Immature natural killer cell (primary cell): ENCODE measurements at places on chromosomes 7 and 10.

GRCh38 chr10:116316503-116316902 is 7.7 kb upstream of the CCDC172 start:
- H3K4me3 ChIP-seq: peak overlapping the region; percentile 18
- no peak for DNase-seq
- peaks cover 15% of the 10 kb centered on the region for H3K4me1 ChIP-seq
- H3K27ac ChIP-seq: no peak overlapping the region
- H3K36me3 ChIP-seq: no peaks in the 10 kb centered on the region

- H3K4me1 ChIP-seq: no peaks in the 10 kb centered on the region
- no peak for DNase-seq
- peaks cover 1% of the 10 kb centered on the region for H3K27me3 ChIP-seq
- no peaks in the 10 kb centered on the region for H3K36me3 ChIP-seq
- no peak overlapping the region for H3K4me3 ChIP-seq
- H3K27ac ChIP-seq: no peak overlapping the region
Observed at GRCh38 chr10:115157357-115157756, 64.2 kb downstream of the ATRNL1 start.

- no peak overlapping the region for H3K4me3 ChIP-seq
- no peaks in the 10 kb centered on the region for H3K4me1 ChIP-seq
- H3K36me3 ChIP-seq: no peaks in the 10 kb centered on the region
- no peak overlapping the region for H3K27ac ChIP-seq
- DNase-seq: no peak
- H3K27me3 ChIP-seq: peaks cover 1% of the 10 kb centered on the region
Observed at GRCh38 chr7:158322616-158323530, 264.8 kb downstream of the PTPRN2 start.

DNA sequence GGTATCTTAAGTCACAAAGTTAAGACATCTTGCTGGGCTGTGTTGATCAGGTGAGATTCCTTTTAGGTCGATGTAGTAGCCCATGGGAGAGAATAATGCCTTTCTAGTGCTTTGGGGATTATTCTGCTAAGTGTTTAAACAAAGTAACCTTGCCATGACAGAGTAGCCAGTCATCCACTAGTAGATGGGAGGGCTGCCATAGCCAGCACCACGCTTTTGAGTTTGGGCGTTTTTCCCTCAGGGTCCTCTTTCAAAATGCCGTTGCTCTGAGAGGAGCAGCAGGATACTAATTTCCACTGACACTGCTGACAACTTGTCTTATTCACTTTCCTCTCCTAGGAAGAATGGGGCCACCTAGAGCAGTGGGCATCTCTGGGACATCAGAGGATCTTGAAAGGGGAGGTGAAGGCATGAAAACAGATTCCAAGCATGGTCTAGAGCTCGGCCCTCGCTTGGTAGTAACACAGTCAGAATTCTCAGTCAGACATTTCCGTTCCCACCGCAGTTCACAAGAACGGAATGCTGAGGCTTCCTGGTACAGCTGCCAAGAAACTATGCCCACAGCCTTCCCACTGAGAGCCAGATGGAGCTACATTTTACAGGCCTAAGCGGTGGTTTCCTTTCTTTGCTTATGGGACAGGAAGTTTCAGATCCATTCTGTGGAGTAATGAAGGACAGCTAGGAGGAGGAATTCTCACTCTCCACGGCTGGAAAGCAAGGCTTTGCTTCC is 15.3 kb upstream of the RSU1 start:
- H3K4me1 ChIP-seq: peaks cover 7% of the 10 kb centered on the region
- DNase-seq: no peak
- H3K4me3 ChIP-seq: no peak overlapping the region
- H3K27ac ChIP-seq: no peak overlapping the region
- peaks cover 3% of the 10 kb centered on the region for H3K27me3 ChIP-seq

- H3K4me1 ChIP-seq: no peaks in the 10 kb centered on the region
- no peak overlapping the region for H3K27ac ChIP-seq
- no peak for DNase-seq
- H3K4me3 ChIP-seq: no peak overlapping the region
Observed at GRCh38 chr7:31002256-31002655, 38.5 kb downstream of the GHRHR start.

GRCh38 chr7:17181482-17181881 is 117.0 kb upstream of the AHR start:
- H3K4me3 ChIP-seq: no peak overlapping the region
- no peaks in the 10 kb centered on the region for H3K4me1 ChIP-seq
- H3K27ac ChIP-seq: no peak overlapping the region

GRCh38 chr7:127895814-127896280 is 135.4 kb downstream of the LRRC4 start:
- H3K4me1 ChIP-seq: peaks cover 16% of the 10 kb centered on the region
- no peak overlapping the region for H3K4me3 ChIP-seq
- H3K27me3 ChIP-seq: no peaks in the 10 kb centered on the region

- DNase-seq: no peak
- H3K27ac ChIP-seq: no peak overlapping the region
- H3K4me3 ChIP-seq: no peak overlapping the region
- H3K36me3 ChIP-seq: peaks cover 8% of the 10 kb centered on the region
Observed at GRCh38 chr10:28293236-28294168, 9.4 kb downstream of the MPP7 start.

GRCh38 chr7:85802211-85802610 is 615.4 kb upstream of the SEMA3D start:
- H3K27me3 ChIP-seq: no peaks in the 10 kb centered on the region
- no peaks in the 10 kb centered on the region for H3K36me3 ChIP-seq
- H3K4me3 ChIP-seq: no peak overlapping the region
- no peak overlapping the region for H3K27ac ChIP-seq

- H3K36me3 ChIP-seq: peaks cover 4% of the 10 kb centered on the region
- H3K27me3 ChIP-seq: peaks cover 2% of the 10 kb centered on the region
- no peak for DNase-seq
- no peaks in the 10 kb centered on the region for H3K4me1 ChIP-seq
- H3K4me3 ChIP-seq: no peak overlapping the region
- H3K27ac ChIP-seq: no peak overlapping the region
Observed at GRCh38 chr7:146053492-146053891, 63.1 kb upstream of the CNTNAP2 start.

DNA sequence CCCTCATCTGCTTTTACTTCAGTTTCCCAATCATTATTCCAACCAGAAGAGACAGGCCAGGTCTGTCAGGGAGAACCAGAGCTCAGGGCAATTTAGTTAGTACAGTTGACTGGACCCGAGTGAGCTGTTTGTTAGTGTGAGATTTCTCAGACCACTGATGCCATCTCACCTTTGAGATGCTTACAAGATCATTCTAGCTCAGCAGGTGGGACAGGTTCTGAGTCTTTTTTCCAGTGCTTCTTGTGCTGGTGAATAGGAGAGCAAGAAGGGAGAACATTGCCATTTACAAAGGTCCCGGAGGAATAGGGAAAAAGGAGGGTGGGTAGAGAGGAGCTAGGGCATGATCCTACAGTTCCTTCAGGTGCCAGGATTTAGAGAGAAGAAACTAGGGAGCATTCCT is 112.4 kb upstream of the IFRD1 start:
- H3K4me3 ChIP-seq: no peak overlapping the region
- no peaks in the 10 kb centered on the region for H3K4me1 ChIP-seq
- peaks cover 46% of the 10 kb centered on the region for H3K36me3 ChIP-seq

DNA sequence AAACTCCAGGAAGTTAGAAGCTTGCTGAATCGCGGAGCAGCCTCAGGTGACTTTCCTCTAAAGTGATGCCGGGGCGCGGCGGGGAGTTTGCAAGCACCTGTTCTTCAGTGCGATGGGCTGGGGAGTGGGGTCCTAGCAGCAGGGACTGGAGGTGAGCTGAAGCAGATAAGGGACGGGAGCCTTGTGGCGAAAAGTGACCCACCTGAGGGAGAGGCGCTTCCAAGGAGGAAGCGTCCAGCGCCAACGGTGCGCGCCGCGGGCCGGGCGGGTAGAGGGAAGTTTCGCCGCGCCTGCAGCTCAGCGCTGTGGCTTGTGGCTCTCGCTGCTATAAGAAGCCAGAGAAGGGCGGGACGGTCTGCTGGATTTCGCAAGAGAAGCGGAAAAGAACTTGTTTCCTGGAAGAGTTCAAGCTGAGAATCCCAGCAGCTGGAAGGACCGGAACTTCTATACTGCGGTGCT is at the start of gene STEAP4:
Gene STEAP4 (minus strand): TSS at position 305 of the 459 bp plus-strand sequence. CDS start 22,625 bp downstream, outside the sequence.
- H3K4me1 ChIP-seq: no peaks in the 10 kb centered on the region
- no peak within 1 kb of the TSS for H3K4me3 ChIP-seq
- DNase-seq: no peak
- H3K27ac ChIP-seq: no peak within 1 kb of the TSS

- no peak overlapping the region for H3K27ac ChIP-seq
- no peak overlapping the region for H3K4me3 ChIP-seq
- no peaks in the 10 kb centered on the region for H3K4me1 ChIP-seq
Observed at GRCh38 chr10:24382979-24383663, 174.2 kb downstream of the KIAA1217 start.

DNA sequence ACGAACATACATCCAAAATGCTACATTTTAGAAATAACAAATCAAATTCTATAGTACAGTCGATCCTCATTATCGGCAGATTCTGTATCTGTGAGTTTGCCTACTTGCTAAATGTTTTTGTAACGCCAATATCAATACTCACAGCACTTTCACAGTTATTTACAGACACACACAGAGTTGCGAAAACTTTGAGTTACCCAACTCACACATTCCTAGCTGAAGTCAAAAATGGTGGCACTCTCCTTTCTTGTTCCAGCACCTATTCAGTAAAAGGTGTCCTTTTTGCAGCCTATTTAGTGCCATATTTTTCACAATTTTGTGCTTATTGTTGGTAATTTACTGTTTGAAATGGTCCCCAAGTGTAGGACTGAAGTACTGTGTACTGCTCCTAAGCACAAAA is 161.7 kb downstream of the AKR1D1 start:
- peaks cover under 1% of the 10 kb centered on the region for H3K27me3 ChIP-seq
- H3K36me3 ChIP-seq: no peaks in the 10 kb centered on the region
- DNase-seq: no peak

DNA sequence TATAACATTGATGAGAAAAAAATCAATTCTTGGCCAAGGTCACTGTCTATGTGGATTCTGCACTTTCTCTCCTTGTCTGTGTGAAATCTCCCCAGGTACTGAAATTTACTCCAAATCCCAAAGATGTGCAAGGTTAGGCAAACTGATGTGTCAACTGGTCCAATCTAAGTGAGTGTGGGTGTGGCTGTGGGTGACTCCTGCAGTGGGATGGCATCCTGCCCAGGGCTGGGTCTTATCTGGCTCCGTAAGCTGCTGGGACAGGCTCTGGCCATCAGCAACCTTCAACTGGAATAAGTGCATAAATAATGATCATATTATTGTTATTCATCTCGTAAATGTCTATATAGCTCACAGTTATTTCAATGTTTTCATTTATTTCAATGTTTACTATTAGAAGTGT is 79.3 kb downstream of the JCAD start:
- DNase-seq: no peak
- H3K27ac ChIP-seq: no peak overlapping the region
- H3K27me3 ChIP-seq: peaks cover 11% of the 10 kb centered on the region
- H3K4me1 ChIP-seq: no peaks in the 10 kb centered on the region
- no peak overlapping the region for H3K4me3 ChIP-seq

DNA sequence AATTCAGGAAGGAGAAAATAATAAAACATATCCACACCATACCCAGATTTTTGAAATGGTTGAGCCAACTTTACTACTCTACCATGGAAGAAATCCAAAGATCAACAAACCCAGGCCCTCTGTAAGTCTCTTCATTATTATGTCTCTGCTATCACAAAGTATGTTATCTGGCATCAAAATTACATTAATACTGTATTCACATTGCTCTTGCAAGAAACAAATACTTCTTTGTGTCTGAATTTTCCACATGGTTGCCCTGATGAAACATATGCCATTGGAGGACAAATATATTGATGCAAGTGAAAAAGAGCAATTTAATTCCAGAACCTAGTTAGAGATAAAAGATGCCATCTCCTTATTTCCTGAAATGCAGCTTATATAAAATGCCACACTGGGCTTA is 204.0 kb downstream of the FZD1 start:
- peaks cover 1% of the 10 kb centered on the region for H3K27me3 ChIP-seq
- H3K36me3 ChIP-seq: no peaks in the 10 kb centered on the region
- H3K27ac ChIP-seq: no peak overlapping the region
- no peak overlapping the region for H3K4me3 ChIP-seq

GRCh38 chr7:45171946-45172345 is 14.4 kb downstream of the RAMP3 start:
- H3K4me3 ChIP-seq: no peak overlapping the region
- no peaks in the 10 kb centered on the region for H3K4me1 ChIP-seq
- DNase-seq: no peak
- H3K27ac ChIP-seq: no peak overlapping the region
- no peaks in the 10 kb centered on the region for H3K36me3 ChIP-seq

- no peak for DNase-seq
- H3K4me3 ChIP-seq: no peak overlapping the region
- H3K27me3 ChIP-seq: peaks cover 3% of the 10 kb centered on the region
- no peaks in the 10 kb centered on the region for H3K36me3 ChIP-seq
- H3K4me1 ChIP-seq: no peaks in the 10 kb centered on the region
- H3K27ac ChIP-seq: no peak overlapping the region
Observed at GRCh38 chr10:86545101-86545500, 23.5 kb upstream of the WAPL start.

DNA sequence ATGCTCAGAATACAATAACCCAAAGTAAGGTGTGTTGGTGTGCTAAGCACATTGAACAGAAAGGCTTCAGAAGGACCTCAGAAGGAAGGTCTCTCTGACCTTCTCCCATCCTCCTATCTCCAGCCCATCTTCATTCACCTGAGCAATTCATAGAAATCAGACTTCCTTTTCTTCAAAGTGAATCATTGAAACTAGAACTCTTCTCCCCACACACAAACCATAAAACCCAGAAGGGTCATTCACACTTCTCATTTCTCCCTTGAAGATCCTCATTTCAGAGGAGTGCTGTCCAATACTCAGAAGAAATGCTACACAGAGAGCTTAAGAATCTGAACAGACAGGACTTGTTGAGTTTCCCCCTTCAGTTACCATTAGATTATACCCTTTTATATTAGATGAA is 89.5 kb downstream of the VWDE start:
- H3K36me3 ChIP-seq: no peaks in the 10 kb centered on the region
- H3K27ac ChIP-seq: no peak overlapping the region
- H3K27me3 ChIP-seq: no peaks in the 10 kb centered on the region
- no peaks in the 10 kb centered on the region for H3K4me1 ChIP-seq

GRCh38 chr10:68981074-68981473 is 7.5 kb upstream of the KIFBP start:
- peaks cover 9% of the 10 kb centered on the region for H3K36me3 ChIP-seq
- no peak overlapping the region for H3K27ac ChIP-seq
- H3K27me3 ChIP-seq: no peaks in the 10 kb centered on the region
- H3K4me1 ChIP-seq: no peaks in the 10 kb centered on the region

DNA sequence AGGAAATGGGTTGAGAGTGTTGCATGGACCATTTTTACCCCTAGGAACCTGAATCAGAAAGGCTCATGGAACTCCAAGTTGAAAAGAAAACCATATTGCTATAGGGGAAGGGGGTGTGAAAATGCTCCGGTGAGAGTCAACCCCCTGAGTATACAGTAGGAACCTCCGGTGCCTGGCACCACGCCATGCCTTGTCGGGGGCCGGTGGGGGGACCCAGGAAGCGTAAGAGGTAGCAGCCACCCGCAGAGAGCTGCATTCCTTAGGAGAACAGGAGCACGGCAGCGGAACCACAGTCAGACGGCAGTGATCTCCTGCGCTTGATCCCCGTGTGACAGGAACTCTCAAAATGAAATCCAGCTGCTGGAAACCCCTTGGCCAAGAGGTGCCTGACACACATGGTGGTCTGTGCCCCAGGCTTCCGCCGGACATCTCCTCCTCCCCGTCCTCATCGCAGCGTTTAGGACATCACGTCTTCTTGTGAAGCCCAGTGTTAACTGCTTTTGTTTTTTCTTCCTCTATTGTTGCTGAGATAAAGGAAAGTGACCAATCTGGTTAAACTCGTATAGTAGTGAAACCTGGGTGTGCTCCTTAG is 186.8 kb downstream of the CELF2 start:
- H3K36me3 ChIP-seq: peaks cover 45% of the 10 kb centered on the region
- peaks cover 4% of the 10 kb centered on the region for H3K27me3 ChIP-seq
- peaks cover 100% of the 10 kb centered on the region for H3K4me1 ChIP-seq
- peak overlapping the region; percentile 78 for H3K4me3 ChIP-seq
- DNase-seq: peak; percentile 67
